ENCODE measurements at places on chromosomes 12 and 14.

- peak; percentile 5 for DNase-seq
These were observed 22.6 kb upstream of the LUM start for GRCh38 chr12:91133871-91134270.

DNA sequence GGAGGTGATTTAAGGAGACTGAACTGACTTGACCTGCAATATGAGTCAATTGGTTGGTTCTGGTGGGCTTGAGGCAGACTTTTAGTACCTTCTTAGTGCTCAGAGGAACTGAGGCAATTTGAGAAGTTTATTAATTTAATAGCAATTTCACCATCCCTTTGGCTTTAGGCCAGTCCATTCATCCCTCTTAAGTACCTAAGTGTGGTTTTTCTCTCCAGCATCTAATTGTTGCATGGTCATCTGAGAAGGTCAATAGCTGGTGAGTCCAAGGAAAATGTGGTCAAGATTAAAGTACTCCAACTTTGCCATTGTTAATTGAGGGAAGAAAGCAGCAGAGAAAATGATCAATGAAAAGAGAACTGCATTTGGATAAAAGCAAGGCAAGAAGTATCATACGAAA, 115.4 kb upstream of the DYRK2 start:
- DNase-seq: no peak

DNA sequence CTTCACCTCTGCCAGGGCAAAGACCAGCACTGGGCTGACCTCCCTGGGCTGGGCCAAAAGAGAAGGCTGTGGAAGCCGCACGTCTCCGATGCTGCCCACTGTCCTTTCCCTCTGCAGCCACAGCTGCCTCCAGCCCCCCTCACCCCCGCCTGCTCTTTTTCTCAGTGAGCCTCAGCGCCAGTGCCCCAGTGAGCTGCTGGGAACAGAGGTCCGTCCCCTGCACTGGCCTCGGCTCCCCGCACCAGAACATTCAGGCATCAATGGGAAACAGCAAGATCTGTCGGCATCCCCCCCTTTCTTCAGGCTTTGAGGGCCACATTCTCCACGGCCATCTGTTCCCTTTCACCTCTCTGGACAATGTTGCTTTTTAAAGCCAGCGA, 398.1 kb downstream of the ZFP36L1 start:
- no peak for DNase-seq

- DNase-seq: no peak
These were observed 40.9 kb downstream of the ATXN7L3B start for GRCh38 chr12:74578486-74578885.

GRCh38 chr12:125194163-125194773, 129.0 kb downstream of the AACS start:
- peak; percentile 23 for DNase-seq

- DNase-seq: peak; percentile 17
These were observed 68.7 kb downstream of the RPAP3 start for GRCh38 chr12:47636908-47637780.

DNA sequence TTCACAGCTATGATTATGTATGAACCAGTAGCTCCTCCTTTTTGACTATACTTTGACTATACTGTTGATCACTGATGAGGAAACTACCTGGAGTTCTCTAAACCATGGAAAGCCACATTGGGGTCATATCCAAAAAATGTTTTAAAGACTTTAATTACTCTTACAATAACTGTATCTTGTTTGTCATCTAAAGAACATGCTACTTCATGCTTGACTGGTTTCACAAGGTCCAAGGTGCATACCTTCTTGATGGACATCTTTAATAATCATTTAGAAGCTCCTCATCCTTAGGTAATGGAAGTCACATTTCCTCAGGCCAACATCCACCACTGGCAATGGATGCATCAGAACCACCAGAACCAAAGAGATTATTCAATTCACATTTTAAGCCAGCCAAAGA, 29.9 kb downstream of the WASHC3 start:
- no peak for DNase-seq

- DNase-seq: peak; percentile 9
These were observed 24.1 kb downstream of the NUP37 start for GRCh38 chr12:102095677-102096263.

GRCh38 chr14:50768680-50769079, 62.3 kb downstream of the NIN start:
- DNase-seq: no peak
